ENCODE measurements at places on chromosomes 11 and 22. TPM values are rescaled to one million over a fixed set of nuclear protein-coding genes. Genes with fewer than 3 reads are reported as not detected.

DNA sequence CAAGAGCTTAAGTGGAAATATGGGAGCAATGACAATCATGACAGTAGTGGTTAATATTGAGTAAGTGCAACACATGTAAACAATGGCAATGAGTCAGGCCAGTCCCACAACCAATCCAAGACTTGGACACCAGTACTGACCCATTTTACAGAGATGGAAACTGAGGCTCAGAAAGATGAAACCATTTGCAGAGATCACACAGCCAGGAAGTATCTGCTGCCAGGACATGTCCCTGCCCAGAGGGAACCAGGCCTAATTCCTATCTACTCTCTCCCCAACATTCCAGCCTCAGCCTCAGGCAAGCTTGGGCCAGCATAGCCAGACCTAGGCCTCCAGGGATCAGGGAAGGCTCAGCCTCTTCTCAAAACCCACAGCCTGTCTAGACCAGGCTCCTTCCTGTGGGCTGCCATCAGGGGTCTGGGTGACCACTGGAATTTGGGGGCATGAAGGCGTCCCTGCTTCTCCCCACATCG, 395.1 kb downstream of the MN1 start:
- H3K4me3 ChIP-seq: no peak overlapping the region
- H3K4me1 ChIP-seq: no peaks in the 10 kb centered on the region
- no peaks in the 10 kb centered on the region for H3K27me3 ChIP-seq
- H3K36me3 ChIP-seq: no peaks in the 10 kb centered on the region
- no peak overlapping the region for H3K27ac ChIP-seq
- DNase-seq: no peak

DNA sequence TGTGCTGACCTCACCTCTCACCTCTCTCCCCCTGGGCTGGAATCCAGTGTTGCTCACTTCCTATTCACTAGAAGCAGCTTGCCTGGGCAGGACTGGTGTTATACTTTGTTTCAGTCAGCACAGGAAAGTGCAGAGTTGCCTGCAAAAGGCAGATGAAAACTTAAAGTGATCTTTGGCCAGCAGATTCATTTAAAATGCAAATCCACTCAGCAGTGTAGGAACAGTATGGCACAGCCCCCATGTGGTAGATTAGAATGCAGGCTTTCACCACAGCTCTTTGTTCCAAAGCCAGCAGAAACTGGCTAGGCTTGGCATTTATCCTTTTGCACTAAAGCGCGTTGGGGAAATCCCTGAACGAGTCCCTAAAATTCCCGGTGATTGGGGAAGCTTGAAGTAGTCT, 301.2 kb downstream of the OR4C45 start:
- no peaks in the 10 kb centered on the region for H3K4me1 ChIP-seq
- no peaks in the 10 kb centered on the region for H3K36me3 ChIP-seq
- no peak overlapping the region for H3K4me3 ChIP-seq
- no peak for DNase-seq

- H3K4me1 ChIP-seq: peaks cover 26% of the 10 kb centered on the region
- H3K27ac ChIP-seq: peak overlapping the region; percentile 11
- DNase-seq: no peak
- peaks cover 7% of the 10 kb centered on the region for H3K36me3 ChIP-seq
Measured at GRCh38 chr11:46607516-46607915, 9.5 kb downstream of the HARBI1 start.

DNA sequence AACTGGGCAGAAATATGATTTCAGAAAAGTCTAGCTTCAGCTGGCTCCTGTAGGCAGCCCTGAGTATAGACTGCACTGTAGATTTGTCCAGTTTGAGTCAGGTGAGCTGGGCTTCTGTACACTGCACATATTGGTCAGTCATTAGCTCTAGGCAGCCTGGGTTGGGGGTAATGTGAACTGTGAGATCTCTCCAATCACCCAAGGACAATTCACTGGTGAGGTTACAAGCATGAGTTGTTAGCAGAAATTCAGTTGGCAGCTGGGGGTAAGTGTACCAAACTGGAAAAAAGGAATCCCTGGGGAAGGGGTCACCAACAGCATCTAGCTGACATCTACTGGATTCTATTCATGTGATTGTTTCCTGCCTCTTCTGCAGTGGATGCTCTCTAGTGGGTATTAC, 39.7 kb downstream of the MRGPRX2 start:
- no peaks in the 10 kb centered on the region for H3K4me1 ChIP-seq
- no peaks in the 10 kb centered on the region for H3K36me3 ChIP-seq
- H3K27me3 ChIP-seq: 0 out of 3 replicates have a peak, but pooled peaks cover 3% of the 10 kb centered on the region
- no peak for DNase-seq
- H3K4me3 ChIP-seq: no peak overlapping the region

DNA sequence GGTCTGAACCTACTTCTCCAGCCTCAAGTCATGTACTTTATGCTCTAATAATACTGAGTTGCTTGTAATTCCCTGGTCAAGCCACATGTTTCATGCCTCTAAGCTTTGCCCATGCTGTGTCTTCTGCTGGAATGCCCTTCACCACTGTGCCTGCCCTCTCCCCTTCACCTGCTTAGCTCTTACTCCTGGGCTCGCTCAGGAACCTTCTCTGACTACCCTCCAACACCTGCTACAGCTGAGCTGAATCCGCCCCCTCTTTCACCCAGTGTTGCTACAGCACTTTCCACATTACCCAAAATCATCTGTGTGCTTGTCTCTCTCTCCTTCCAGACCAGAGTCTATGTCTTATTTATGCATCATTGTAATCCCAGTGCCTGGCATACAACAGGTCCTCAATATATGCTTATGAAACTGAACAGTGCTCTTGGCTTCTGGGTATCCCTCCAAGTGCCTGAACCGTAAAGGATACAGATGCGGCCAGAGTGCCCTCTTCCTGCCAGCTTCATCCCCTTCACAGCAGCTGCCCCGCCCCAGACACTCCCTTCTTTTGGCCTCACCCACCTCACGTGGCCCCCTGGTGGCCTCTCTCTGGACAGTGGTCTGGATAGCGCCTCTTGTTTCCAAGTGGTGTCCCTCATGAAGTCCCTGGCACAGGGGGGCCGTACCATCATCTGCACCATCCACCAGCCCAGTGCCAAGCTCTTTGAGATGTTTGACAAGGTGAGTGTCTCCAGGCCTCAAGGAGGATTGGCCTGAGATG, 7.1 kb downstream of the ABCG4 start:
- peaks cover 69% of the 10 kb centered on the region for H3K27me3 ChIP-seq
- 0 out of 2 replicates have a peak, but pooled peaks cover 4% of the 10 kb centered on the region for H3K4me1 ChIP-seq
- H3K4me3 ChIP-seq: no peak overlapping the region
- no peaks in the 10 kb centered on the region for H3K36me3 ChIP-seq
- H3K27ac ChIP-seq: no peak overlapping the region

GRCh38 chr22:36870250-36870649, 9.4 kb downstream of the NCF4 start:
- no peak for DNase-seq
- no peak overlapping the region for H3K4me3 ChIP-seq
- H3K27me3 ChIP-seq: peaks cover 34% of the 10 kb centered on the region
- H3K4me1 ChIP-seq: peaks cover 9% of the 10 kb centered on the region
- no peak overlapping the region for H3K27ac ChIP-seq
- H3K36me3 ChIP-seq: no peaks in the 10 kb centered on the region

GRCh38 chr11:8809939-8810539, 101.0 kb upstream of the AKIP1 start:
- H3K4me3 ChIP-seq: peak overlapping the region; percentile 88
- peaks cover 52% of the 10 kb centered on the region for H3K4me1 ChIP-seq
- peak; percentile 24 for DNase-seq

- peaks cover 15% of the 10 kb centered on the region for H3K27me3 ChIP-seq
- no peaks in the 10 kb centered on the region for H3K36me3 ChIP-seq
- no peaks in the 10 kb centered on the region for H3K4me1 ChIP-seq
- no peak overlapping the region for H3K27ac ChIP-seq
Measured at GRCh38 chr11:1370186-1371025, 19.3 kb upstream of the BRSK2 start.

DNA sequence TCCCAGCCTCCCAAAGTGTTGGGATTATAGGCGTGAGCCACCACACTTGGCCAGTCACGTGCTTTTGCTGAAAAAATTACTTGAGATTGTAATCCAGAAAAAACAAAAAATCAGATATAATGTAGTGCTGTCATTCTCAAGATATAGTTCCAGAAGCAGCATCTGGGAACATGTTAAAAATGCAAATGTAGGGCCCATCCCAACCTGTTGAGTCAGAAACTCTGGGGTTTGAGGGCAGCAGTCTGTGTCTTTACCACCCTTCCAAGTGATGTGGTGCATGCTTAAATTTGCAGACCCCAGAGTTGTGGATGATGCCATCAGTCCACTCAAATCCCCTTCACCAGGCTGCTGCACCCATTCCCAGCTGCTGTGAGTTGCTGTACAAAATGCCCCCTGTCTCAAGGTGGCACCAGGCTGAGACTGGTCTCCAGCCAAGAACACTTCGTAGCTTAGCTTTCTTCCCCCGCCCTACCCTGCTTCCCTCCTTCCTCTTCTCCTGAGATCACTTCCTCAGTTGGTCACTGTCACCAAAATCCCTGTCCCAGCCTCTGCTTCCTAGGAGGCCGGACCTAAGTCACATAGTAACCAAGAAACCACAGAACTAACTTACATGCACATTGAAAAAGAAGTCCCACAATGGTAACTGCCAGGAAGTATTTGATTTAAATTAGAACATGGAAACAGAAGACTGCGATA, 18.2 kb upstream of the ARRB1 start:
- peaks cover 23% of the 10 kb centered on the region for H3K4me1 ChIP-seq
- H3K36me3 ChIP-seq: no peaks in the 10 kb centered on the region
- no peak for DNase-seq
- no peaks in the 10 kb centered on the region for H3K27me3 ChIP-seq
- no peak overlapping the region for H3K4me3 ChIP-seq
- no peak overlapping the region for H3K27ac ChIP-seq

- no peak overlapping the region for H3K4me3 ChIP-seq
- no peak overlapping the region for H3K27ac ChIP-seq
- H3K36me3 ChIP-seq: no peaks in the 10 kb centered on the region
- no peak for DNase-seq
Measured at GRCh38 chr22:25213221-25213620, 6.2 kb upstream of the CRYBB2 start.

The IGSF22 gene
- not detected for polyA plus RNA-seq

The BTG4 gene
- not detected for polyA plus RNA-seq

The DEPDC7 gene
- polyA plus RNA-seq: 14.7 TPM

The SERPING1 gene
- 23.3 TPM for polyA plus RNA-seq

The SPON1 gene
- not detected for polyA plus RNA-seq

The TSPAN32 gene
- 0.70 TPM for polyA plus RNA-seq

The MOV10L1 gene
- polyA plus RNA-seq: 0.12 TPM

The PARVG gene
- not detected for polyA plus RNA-seq

The KLHL35 gene
- not detected for polyA plus RNA-seq

Data from HepG2 (cell line).